ENCODE measurements at places on chromosomes 4 and X. TPM values are rescaled to one million over a fixed set of nuclear protein-coding genes. Genes with fewer than 3 reads are reported as not detected.

DNA sequence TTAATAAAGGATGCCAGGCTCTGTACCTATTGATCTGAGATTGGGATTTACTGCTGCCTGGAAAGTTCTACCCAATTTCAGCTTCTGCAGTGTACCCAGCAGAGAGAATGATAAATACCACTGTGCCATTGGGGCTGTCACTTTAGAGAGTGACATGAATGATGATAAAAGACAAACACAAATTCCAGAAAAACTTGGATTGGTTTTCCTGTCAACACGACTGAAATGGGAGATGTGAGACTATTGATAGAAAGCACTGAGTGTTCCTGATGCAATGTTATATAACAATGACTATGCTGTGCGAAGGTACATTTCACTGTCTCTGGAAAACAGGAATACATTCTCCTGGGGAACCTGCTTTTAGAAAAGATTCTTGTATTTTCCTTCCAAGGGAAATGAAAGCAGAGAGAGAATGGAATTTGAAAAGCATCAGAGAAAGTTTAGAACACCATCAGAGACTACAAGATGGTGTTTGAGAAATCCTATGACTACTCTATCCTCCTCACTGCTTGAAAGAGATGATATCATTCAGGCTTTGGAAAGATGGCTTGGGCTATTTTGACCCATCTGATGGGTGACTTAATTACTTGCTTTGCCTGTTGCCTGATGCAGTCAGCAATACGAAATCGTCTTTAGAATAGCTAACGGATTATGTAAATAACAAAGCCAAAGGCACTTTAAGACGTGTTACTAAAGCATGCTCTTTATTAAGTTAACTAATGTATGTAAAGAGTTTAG lies 49.7 kb downstream of the MID1IP1 start:
- DNase-seq: no peak

- DNase-seq: peak; percentile 84
Observed at GRCh38 chrX:69133921-69134542, 31.2 kb downstream of the PJA1 start.

Gene SMIM20
- 19.4 TPM for total RNA-seq

Gene ERAS
- not detected for total RNA-seq

Gene TMEM31
- total RNA-seq: not detected

Gene MAGEA4
- not detected for total RNA-seq
